ENCODE measurements at places on chromosomes 11 and 22.

GRCh38 chr22:29710922-29711593 is 8.7 kb upstream of the CABP7 start:
- DNase-seq: no peak

DNA sequence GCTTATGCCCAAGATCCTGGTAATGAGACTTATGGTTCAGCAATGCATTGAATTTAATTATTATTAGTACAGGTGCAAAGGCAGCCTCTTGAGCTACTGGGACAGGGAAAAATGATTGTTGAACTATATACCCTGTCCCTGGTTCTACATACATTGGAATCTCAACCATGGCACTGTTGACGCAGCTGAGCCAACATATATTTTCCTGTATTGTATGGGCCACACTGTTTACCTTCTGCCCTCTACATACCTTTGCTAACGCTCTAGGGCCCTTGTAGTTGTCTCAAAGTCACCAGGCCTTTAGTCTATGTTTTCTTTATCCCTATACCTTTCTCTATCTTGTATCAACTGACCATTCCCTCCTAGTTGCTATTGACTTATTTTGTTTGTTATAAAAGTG is 22.6 kb downstream of the KREMEN1 start:
- no peak for DNase-seq

DNA sequence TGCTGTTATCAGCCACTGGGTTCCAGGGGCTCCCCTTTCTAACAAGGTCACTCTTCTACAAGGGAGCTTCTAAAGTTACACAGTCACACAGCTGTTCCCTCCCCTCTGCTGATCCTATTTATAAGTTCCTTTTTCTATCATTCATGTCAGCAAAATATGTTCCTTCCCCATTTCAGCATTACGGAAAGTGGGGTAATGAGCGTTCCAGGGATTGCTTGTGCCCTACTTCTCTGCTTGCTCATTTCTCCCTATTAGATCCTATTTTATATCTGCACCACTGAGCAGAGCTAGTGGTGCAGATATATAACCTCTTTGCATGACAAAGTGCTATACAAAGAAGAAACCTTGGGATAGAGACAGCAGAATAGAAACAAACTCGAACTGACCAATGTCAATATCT is 22.7 kb upstream of the PLEKHB1 start:
- no peak for DNase-seq

- DNase-seq: no peak
Observed at GRCh38 chr11:23948851-23949250, 548.0 kb upstream of the LUZP2 start.

GRCh38 chr11:116072133-116072532 is 567.9 kb upstream of the CADM1 start:
- DNase-seq: no peak

GRCh38 chr11:43944761-43945311 is 2.4 kb downstream of the C11orf96 start:
- DNase-seq: no peak

GRCh38 chr11:73950869-73951710 is at the start of gene DNAJB13:
Gene DNAJB13, plus strand, starts transcription at chr11:73951026. Its CDS starts 44 bp downstream, at chr11:73951070.
- peak; percentile 40 for DNase-seq

GRCh38 chr11:120599816-120600420 is 88.4 kb downstream of the GRIK4 start:
- DNase-seq: no peak

GRCh38 chr22:31635638-31636306 is 26.2 kb downstream of the PISD start:
- DNase-seq: no peak

DNA sequence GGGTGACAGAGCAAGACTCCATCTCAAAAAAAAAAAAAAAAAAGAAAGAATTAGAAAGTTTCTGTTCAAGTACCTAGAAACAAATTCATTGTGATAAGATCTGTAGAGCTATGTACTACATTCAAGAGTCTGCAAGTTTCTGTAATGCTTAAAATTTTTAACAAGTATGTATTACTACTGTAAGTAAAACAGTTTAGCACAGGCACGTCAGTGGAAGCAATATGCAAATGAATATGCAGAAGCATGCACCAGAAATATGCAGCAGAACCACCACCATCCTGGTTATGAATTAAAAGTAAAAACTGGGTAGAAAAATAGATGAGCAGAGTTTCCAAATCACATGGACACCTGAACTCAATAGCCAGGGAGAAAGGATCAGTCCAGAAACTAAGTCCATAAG is 19.3 kb downstream of the SBF2 start:
- no peak for DNase-seq

- no peak for DNase-seq
Observed at GRCh38 chr11:72669527-72669926, 4.7 kb downstream of the PDE2A start.

GRCh38 chr11:72735495-72736027 is 16.6 kb downstream of the ARAP1 start:
- DNase-seq: peak; percentile 87

DNA sequence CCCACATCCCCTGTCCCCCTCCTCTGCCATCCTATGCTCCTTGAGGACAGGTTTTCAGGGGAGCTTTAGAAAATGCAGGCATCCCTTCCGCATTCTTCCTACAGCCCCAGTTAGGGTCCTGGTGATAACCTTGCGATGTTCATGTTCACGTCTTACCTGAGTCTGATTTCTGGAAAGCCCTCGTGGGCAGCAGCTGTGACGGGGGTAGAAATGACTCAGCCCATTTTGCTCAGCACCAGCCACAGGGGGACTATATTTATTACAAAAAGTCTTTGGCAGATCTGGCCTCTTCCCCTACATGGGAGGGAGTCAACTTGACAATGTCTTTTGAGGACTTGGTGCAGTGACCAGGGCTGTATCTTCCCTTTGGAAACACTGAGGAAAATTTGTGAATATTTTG is 12.3 kb downstream of the PKNOX2 start:
- DNase-seq: no peak

- DNase-seq: no peak
Observed at GRCh38 chr11:13334034-13334786, 56.6 kb downstream of the BMAL1 start.

DNA sequence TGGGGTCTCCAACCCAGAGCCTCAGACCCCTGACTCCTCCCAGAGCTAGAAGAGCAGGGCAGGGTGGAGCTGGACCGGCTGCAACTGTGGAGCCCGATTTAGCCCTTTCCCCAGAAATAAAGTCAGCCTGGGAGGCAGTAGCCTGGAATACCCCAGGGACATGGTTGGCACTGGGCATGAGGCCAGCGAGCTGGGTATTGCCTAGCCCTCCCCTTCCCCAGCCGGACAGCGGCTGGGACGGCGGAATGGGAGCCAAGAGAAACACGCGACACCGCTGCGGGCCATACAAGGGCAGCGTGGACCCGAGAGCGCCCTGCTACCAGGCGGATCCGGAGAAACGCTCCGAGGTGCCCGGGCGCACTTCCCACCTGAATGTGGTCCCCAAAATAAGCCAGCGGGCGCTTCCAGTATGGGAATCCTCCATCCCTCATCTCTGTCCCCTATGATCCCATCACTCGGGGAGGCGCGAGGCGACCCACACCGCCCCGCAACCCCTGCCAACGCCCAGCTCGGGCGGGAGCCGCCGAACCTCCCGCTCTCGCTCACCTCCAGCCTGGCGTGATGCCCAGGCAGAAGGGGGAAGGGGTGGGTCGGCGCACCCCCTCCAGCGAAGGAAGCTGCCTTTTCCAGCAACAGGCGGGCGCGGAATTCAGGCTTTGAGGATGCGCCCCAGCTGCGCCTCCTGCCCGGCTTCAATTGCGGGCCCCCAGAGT is 758 bp downstream of the MCAM start:
- no peak for DNase-seq

GRCh38 chr11:123062892-123063825 is 1.2 kb upstream of the HSPA8 start:
- DNase-seq: peak; percentile 73

DNA sequence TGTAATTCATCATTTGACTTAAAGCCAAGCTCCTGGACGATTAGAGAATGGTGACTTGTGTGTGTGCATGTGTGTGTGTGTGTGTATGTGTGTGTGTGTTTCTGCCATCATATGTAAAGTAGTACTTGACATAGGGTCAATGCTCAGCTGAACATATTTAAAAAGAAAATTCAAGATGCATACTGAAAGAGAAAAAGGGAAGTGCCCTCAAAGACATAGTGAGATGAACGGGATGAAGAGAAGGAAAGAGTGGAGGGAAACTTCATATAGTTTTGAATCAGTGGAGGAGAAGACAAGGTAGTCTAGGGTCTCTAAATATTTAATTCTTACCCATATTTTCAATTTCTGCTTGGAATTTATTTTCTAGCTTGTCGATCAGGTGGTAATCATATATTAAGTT is 4.0 kb downstream of the TCN1 start:
- no peak for DNase-seq

GRCh38 chr11:74288911-74289310 is 22.5 kb downstream of the P4HA3 start:
- DNase-seq: peak; percentile 75

GRCh38 chr11:4658629-4659445 is 15.1 kb downstream of the OR51E1 start:
- no peak for DNase-seq

GRCh38 chr11:94330789-94331188 is 26.4 kb downstream of the IZUMO1R start:
- peak; percentile 52 for DNase-seq

DNA sequence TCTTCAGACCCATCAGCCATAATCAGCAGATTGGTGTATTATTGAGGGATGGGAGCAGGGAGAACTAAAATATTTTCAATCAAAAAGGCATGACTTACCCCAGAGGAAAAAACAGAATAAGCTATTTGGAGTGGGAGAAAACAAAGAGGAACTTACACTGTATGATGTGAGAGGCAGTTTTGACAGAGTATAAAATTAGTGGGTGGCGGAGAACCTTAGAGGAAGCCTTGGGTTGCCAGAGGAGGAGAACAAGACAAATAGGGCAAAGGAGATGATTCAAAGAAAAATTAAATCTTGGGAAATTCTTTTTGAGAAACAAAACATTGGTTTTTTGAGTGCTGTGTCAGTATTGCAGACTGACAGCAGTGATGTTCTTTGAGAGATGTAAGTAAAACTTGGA is 285.0 kb downstream of the C11orf87 start:
- DNase-seq: no peak

GRCh38 chr11:47506795-47507562 is 46.0 kb downstream of the CELF1 start:
- peak; percentile 44 for DNase-seq

DNA sequence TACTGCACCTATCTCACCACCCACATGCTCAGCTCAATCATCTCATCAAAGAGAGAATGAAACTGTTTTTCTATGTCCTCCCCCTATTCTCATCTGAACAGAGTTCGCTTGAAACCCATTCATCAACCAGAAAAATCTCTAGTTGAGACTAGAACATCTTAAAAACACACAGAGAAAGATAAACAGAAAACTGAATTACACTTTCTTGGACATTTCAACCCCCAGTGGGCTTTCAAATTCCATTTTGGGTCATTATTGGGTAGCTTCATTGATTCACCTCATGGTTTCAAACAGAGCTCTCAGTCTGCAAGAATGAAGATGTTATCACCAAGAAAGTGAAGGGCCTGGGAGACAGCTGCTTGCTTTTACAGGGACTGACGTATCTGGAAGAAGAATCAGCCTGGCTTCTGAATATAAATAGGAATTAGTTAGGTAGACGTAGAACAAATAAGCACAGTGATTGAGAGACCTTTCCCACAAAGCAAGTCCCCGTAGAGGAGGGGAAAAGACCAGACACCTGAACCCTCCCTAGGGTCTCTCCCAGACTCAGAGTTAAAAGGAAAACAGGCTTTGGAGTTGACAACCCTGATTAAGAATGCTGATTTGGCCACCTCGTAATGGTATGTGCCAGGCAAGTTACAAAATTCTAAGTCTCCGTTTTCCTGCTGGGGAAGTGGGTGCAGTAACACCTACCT is 155.7 kb downstream of the BBOX1 start:
- no peak for DNase-seq

GRCh38 chr11:2890466-2891294 is 5.1 kb upstream of the CDKN1C start:
- DNase-seq: no peak

- DNase-seq: no peak
Observed at GRCh38 chr11:123104697-123105096, 42.8 kb upstream of the HSPA8 start.

DNA sequence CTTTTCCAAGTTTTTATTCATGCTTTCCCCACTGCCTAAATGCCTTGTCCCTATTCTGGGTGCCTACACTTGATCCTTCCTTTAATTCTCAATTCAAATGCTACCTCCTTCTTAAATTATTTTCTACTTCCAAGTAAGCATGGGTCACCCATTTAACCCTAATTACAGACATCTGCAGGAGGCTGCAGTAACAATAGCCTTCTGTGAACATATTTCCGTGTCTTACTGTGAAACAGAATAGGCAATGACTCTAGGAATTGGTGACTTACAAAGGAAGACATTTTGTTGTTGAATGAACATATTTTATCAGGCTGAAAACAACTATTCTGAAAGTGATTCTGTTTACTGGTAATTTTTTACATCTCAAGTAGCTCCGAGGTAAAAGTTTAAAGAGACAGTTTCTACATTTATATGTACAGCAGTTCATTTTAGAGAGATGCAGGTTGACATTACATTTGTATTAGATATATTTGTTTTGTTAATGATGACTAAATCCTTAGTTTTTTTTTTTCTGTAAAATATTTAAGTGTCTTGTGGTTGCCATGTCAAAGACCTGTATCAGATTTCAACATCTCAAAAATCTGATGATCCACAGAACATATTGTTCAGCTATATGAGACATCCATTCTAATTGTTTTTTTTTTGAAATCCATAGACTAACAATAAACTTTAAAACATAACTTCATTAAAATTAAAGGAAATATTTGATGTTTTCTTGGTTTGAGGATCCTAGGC is 316.8 kb downstream of the CASP12 start:
- no peak for DNase-seq

DNA sequence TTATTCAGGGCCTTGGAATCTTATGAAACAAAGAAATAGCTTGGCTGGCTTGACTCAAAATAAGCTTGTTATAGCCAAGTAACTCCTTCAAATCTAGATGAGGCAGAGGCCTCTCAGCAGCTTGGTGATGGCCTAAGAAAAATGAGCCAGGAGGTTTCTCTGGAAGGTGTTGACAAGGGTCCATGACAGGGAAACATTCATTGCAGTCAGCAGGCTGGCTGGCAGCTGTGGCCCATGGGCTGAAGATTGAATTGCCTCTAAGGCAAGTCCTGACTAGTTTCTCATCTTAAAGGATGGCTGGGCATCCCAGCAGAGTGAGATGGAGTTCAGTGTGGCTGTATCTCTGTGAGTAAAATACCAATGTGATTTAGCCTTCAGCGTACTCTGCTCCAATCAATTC is 441.0 kb downstream of the NELL1 start:
- no peak for DNase-seq

GRCh38 chr11:96111308-96111707 is 187.4 kb upstream of the MTMR2 start:
- no peak for DNase-seq
